ENCODE measurements at places on chromosomes 6 and 20. TPM values are rescaled to one million over a fixed set of nuclear protein-coding genes. Genes with fewer than 3 reads are reported as not detected.

- peak; percentile 38 for DNase-seq
Observed at GRCh38 chr6:137044366-137045221, at the start of gene IL20RA. Gene IL20RA (minus strand): TSS chr6:137044965. CDS start chr6:137044728, 237 bp downstream.

- no peak for DNase-seq
Observed at GRCh38 chr6:137112067-137112355, 61.4 kb downstream of the IL22RA2 start.

DNA sequence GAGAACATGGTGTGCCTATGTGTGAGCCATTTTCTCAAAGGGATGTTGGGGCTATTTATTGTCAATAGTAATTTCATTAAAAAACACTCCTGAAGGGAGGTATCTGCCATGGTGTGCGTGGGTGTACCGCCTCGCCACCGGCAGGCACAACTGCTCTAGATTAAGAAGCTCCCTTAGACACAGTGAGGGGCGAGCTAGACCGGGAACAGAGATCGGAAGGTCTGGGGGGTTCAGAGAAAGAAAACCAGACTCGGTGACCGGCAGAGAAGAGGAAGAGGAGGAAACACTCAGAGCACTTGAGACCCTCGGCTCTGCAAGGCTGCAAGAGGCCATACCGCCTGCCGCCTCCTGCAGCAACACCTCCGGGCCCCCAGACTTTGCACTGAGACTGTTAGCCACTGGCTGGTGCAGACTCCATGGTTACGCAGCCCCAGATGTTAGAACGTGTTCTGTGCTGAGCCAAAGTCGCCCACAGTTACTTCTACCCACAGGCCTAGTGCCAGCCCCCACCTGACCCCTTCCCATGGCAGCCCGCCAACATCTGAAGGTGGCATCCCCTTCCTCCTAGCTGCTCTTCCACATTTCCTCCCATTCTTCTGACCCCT lies 18.1 kb downstream of the PXDC1 start:
- DNase-seq = no peak

GRCh38 chr6:40356242-40356910 lies 230.8 kb downstream of the LRFN2 start:
- DNase-seq = no peak

- DNase-seq = no peak
Observed at GRCh38 chr20:53517146-53517545, 76.5 kb downstream of the ZNF217 start.

DNA sequence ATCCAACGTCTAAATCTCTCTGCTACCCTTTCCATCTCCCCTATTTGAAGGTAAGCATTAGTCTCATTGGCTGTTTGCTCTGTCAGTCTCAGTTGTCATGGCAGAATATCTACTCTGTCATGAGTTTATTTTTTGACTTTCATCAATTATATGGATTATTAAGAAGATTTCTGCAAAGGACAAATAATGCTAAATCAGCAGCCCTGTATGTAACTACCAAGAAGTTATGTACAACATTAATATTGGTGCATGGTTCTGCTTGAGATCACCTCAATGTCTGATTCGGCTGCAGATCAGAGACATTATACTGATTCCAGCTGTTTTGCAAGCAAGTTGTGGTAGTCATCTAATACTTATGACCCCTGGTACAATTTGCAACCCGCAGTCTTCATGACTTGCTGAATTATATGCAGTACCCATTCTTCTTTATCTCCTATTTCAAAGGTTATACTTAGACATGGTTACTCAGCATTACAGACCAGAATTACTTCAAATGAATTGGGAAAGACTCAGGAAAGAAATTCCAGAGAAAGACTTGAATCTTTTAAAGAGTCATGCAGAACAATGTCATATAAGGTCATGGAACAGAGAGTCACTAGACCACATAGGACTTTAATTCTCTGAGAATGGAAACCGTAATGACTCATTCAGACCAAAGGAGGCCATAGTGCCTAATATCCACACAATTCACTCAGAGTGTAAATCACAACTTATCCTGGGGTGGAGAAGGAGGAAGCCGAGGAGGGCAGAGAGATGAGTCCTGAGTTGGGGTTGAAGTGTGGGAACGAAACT lies 201.4 kb downstream of the IBTK start:
- DNase-seq = no peak

DNA sequence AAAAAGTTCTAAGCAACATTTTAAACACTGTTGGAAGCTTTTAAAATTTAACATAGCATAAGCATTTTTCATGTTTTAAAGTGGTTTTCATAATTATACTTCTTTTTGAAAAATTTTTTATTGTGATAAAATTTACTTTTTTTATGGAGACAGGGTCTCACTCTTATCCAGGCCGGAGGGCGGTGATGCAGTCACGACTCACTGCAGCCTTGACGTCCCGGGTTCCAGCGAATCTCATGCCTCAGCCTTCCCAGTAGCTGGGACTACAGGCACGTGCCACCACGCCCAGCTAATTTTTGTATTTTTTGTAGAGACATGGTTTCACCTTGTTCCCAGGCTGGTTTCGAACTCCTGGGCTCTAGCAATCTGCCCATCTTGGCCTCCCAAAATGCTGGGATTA lies 46.1 kb upstream of the TULP4 start:
- DNase-seq = no peak

DNA sequence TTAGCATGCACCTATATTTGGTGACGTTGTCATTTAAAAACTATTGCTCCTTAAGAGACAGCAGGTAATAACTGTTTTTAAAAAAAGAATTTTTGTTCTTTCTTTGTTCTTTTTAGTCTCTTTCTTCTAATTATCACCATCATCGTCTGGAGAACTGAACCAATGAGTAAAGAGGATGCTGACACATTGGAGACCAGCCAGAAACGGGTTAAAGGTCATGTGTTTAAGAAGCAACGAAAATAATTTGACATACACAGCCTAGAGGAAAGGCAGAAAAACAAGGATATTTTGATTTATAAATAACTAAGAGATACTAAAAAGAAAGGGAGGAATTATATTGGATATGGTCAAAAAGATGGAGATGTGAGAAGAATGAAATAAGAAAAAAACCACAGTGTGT lies 19.2 kb upstream of the FYN start:
- DNase-seq = no peak

GRCh38 chr6:168288781-168289570 lies 30.6 kb downstream of the DACT2 start:
- DNase-seq = no peak

MOXD1 gene
- total RNA-seq = 1.1 TPM

SAMD5 gene
- total RNA-seq = 1.8 TPM
